ENCODE measurements at places on chromosomes 16 and 17.

DNA sequence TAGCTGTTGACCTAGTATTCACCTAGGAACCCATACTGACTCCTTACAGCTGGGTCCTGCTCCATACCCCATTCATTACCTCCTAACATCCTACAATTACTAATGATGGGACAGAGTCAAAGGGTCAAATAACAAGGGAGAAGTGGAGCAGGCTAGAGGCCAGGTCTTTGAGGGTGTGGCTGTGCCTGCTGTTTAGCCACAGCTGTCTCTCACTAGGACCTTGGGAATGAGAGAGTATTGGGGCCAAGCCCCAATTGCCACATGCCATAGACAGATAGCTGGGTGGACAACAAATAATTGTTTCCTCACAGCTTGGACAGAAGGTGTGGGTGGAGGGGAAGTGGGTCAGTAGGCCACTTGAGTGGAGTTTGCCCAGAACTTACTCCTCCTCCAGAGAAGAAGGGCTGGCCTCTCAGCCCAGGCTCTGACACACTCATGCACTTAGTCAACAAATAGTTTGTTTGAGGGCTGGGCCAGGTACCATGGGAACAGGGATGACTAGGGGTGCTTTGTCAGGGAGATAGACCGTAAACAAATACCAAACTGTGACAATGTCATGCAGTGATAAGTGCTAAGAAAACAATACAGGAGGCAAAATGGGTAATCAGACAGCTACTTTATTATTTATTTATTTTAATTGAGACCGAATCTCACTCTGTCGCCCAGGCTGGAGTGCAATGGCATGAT lies 10.2 kb upstream of the CENPT start:
- peak; percentile 95 for DNase-seq

GRCh38 chr17:63816123-63816522 lies 11.1 kb upstream of the PSMC5 start:
- DNase-seq: no peak

DNA sequence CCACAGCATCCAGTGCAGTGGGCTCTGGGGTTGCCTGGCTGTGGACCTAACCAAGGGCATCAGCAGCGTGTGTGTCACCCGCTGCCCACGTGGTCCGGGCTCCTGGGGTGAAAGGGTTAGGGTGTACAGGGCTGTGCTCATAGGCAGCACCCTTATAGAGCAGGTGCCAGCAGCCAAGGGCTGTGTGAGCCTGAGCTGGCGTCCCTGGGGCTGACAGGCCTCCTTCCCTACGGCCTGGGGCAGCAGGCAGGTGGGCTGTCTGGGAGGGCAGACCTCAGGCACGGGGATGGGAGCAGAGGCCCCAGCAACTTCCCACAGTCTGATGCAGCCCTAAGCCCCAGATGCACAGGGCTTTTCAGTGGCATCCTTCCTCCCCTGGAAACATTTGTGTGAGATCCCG lies 13.9 kb downstream of the CD300A start:
- no peak for DNase-seq

GRCh38 chr17:76943202-76943601 lies 75.0 kb downstream of the MGAT5B start:
- DNase-seq: no peak

GRCh38 chr16:72992142-72992601 lies 55.8 kb downstream of the ZFHX3 start:
- DNase-seq: no peak

DNA sequence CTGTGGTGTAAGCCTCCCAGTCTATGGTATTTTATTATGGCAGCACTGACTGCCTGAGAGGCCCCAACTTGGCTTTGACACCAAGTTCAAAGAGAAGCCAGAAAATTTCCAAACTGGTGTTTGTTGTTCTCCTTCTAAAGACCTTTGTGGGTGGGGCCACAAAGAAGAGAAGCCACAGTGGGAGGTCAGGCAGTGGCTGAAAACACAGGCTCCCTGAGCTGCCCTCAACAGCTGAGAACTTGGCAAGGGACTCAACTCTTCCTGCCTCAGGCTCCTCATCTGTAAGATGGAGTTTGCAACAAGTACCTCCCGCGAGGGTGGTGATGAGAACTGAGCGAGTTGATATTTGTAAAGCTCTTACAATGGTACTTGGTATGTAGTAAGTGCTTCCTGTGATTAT lies 18.2 kb downstream of the CES5A start:
- DNase-seq: no peak

DNA sequence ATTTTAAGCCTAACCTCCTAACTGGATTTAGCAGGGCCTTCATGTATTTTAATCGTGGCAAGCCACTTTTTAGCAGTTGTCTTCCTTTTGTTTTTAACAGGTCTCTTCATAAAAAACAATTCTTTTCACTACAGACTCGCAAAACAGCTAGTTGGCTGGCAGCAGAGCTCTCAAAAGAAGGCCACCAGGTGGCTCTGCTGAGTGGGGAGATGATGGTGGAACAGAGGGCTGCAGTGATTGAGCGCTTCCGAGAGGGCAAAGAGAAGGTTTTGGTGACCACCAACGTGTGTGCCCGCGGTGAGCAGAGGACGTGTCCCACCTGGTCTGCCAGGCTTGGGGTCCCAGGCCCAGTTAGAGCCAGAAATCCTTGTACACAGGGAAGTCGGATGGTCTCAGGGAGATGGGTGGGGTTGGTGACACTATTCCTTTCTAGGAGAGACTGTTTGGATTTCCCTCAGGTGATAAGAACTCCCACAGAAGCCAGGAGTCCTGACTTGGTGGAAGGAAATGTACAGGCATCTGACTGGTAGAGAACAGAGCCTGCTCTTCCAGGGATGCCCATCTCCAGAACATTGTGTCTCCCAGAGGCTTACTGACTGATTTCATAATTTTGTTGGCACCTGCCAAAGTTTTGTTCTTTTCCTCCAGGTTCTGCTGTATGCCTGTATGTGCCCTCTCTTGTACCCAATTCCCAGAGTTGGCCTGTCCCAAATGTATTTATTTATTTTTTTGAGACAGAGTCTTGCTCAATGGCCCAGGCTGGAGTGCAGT lies 14.9 kb upstream of the DDX19A start:
- DNase-seq: peak; percentile 20

DNA sequence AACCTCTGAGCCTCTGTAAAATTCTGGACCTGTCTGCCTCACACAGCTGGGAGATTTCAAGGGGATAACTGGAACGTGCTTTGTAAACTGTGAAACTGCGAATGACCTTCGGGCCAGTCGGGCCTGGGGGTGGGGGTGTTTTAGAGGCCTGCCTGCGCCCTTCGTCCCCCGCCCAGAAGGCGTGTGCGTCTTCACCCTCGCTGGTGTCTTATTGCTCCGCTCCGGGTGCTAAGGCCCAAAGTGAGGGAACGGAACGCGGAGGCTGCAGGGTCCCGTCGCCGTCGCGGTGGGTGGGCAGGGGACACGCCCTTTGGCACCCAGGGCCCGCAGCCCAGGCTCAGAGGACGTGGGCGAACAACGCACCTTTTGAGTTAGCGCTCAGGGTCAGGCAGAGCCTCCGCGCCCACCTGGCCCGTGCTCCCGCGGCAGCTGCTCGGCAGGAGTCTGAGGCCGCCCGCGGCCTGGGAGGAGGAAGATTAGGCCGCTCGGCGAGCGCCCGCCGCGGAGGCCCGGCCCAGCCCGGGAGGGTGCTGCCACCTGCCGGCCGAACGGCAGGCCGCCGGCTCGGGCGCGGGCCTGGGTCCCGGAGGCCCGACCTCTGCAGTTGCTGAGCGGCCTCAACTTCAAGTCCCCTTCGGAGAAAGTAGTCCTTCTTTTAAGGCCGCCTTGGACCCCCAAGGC lies 29.7 kb downstream of the DCAKD start:
- peak; percentile 65 for DNase-seq

GRCh38 chr17:28372203-28372944 lies 880 bp downstream of the SARM1 start:
- peak; percentile 23 for DNase-seq

DNA sequence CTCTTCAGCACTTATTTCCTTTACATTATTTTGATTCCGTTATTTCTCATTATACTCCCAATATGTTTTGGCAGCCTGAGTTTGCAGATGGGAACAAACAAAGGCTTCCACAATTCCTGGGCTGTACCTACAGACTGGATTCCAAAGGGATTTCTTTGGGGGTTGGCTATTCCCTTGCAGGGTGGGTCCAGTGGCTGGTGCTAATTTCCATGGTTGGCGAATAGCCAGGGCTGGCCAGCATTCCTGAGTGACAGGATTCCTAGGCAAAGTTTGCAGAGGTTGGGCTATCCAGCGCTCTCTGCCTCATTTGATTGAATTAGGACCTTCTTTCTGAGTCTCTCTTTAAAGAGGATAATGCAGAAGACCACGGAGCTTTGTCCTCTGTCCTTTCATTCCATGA lies 207.4 kb downstream of the MAF start:
- no peak for DNase-seq

DNA sequence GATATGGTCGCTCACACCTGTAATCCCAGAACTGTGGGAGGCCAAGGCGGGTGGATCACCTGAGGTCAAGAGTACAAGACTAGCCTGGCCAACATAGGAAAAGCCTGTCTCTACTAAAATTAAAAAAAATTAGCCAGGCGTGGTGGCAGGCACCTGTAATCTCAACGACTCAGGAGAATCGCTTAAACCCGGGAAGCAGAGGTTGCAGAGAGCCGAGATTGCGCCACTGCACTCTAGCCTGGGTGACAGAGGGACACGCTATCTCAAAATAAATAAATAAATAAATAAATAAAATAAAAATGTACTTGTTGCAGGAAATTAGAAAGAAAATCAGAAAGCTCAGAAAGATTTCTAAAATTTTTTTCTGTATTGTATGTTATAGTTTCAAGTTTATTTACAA lies 113.9 kb downstream of the LITAF start:
- DNase-seq: no peak
